NCI-H2081 treated with DMSO at 0.1 percent for 48 hours (cell line): ENCODE measurements at places on chromosomes 5 and 9.

- DNase-seq: no peak
These were observed 602.6 kb upstream of the DMAC1 start for GRCh38 chr9:8401961-8402705.

DNA sequence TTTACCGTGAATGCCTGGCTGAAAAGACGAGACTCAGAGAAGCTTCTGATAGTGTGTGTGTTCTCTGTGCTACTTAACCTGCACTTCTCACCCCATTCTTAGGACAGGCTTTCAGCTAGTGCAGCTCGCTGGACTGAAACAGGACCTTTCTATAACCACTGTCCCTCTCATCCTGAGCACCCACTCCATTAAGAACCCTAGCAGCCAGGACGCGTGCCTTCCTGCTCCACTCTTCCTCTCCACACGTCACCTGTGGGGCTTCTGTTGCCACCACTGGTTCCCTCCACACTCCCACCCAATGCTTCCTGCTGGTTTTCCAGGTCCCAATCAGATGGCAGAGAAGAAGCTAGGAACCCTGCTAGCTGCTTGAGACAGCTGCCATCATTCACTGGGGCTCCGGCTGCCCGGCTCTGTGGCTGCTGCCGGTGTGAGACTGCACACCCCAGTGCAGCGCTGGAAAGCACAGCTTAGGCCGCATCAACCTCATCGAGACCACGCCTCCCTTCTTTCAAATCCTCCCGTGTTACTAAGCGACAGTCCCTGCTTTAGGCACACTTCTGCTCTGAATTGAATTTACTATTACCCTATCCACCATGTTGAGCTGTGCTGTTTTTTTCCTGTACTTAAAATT is 44.0 kb downstream of the RNF130 start:
- no peak for DNase-seq

DNA sequence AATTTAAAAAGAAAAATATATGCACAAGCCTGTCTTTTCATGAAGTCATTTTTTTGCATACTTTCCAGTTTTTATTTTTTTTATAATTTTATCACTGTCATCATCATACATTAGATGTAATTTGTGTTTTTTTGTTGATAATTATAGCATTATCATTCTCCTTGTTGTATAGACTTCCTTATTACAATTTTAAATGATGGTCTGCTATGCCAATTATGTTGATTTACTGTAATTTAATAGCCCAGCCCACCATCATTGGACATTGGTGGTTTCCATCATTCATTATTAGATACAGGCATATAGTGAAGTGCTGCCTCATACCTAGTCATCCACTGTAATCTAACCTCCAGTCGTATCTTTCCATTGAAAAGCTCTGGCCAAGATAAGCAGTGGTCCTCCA is 3.8 kb upstream of the TJP2 start:
- no peak for DNase-seq

DNA sequence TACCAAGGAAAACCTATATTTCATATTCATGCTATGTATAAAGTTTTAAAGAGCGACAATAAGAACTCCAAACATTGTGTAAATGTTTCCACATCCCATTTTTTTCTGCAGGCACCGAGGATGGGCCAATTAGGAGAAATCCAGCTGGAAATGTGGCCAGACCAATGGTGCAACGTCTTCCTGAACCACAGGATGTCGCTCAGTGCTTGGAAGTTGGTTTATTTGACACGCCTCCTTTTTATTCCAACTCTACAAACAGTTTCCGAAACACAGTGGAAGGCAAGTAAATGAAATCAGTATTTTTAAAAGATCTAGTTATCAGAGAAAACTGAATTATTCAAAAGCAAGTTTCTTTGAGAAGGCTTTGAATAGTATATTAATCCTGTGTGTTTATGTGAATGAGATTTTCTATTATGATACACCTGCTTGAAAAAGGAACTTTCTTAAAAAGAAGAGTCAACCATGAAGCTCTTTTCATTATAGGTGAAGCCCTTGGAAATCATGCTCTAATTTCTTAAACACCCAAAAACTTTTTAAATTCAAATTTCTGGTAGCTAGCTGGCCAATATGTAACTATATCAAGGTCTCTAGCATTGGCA is 9.1 kb downstream of the TYRP1 start:
- no peak for DNase-seq

- DNase-seq: no peak
These were observed 194.4 kb upstream of the VCAN start for GRCh38 chr5:83277154-83277553.

DNA sequence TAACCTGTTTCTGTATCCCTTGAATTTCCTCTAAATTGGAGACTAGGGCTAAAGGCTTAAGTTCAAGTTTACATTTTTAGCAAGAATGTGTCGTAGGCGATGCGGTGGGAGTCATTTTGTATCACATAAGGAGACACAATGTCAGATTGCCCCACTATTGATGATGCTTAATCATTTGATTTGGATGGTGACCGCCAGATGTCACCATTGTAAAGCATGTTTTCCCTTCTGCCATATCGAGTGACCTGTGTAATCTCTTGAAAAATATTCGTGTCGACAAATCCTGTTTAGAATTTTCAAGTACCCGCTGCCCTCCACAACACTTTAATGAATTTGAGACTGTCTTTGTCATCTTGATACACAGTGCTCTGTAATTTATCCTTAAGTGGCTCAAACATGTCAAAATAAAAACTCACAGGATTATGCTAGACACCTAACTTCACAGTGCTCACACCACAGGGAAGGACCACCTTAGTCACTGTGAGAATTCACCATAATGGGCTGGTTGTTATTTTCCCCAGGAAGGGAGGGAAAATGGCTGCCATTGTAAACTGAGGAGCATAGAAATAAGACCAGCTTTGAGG is 34.5 kb upstream of the SLC46A2 start:
- peak; percentile 10 for DNase-seq

GRCh38 chr9:27473111-27473529 is 51.0 kb upstream of the IFNK start:
- no peak for DNase-seq

DNA sequence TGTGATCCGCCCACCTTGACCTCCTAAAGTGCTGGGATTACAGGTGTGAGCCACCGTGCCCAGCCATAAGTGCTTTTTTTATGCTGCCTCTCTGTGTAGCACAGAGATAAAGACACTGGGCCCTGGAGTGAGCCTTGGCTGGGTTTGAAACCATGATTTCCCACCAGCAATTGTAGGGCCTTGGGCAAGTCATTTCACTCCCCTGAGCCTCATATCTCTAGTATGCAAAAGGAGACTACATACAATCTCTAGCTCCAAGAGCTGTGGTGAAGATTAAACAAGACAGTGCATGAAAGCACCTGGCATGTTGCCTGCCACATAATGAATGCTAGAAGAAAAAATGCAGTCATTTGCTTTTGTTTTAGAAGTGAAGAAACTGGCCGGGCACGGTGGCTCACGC is 3.9 kb downstream of the FABP6 start:
- no peak for DNase-seq

- no peak for DNase-seq
These were observed 15.3 kb upstream of the KLF4 start for GRCh38 chr9:107504585-107505455.

DNA sequence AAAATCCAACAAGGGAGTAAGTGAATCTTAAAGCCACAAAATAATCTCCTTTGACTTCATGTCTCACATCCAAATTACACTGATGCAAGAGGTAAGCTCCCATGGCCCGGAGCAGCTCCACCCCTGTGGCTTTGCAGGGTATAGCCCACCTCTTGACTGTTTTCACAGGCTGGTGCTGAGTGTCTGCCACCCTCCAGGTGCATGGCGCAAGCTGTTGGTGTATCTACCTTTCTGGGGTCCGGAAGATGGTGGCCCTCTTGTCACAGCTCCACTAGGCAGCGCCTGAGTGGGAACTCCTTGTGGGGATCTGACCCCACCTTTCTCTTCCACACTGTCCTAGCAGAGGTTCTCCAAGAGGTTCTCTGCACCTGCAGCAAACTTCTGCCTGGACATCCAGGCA is 1051.1 kb upstream of the CDH6 start:
- no peak for DNase-seq

DNA sequence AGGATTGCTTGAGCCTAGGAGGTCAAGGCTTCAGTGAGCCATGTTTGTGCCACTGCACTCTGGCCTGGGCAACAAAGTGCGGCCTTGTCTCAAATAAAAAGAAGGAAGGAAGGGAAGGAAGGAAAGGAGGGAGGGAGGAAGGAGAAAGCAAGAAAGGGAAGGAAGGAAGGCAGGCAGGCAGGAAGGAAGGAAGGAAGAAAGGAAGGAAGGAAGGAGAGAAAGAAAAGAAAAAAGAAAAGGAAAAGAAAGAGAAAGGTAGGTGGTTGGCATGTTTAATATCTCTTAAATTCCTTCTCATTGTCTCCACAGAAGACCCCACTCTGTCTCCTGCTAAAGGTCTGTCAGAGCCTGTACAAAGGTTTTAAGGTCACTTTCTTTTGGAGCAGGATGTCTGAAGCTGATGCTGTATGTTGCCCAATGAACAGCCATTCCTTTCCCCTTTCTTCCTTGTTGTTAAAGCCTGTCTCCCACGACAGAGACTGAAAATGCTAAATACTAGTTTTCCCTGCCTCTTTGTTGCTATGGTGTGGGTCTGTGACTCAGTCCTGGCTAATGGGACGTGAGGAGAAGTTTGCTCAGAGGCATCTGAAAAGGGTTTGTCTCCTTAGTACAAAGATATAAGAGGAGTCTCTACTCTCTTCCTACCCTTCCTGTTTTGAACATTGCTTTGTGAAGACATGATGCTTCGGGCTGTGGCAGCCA is 213.3 kb downstream of the PCSK1 start:
- no peak for DNase-seq

- no peak for DNase-seq
These were observed 63.6 kb downstream of the SNX18 start for GRCh38 chr5:54580997-54581811.

DNA sequence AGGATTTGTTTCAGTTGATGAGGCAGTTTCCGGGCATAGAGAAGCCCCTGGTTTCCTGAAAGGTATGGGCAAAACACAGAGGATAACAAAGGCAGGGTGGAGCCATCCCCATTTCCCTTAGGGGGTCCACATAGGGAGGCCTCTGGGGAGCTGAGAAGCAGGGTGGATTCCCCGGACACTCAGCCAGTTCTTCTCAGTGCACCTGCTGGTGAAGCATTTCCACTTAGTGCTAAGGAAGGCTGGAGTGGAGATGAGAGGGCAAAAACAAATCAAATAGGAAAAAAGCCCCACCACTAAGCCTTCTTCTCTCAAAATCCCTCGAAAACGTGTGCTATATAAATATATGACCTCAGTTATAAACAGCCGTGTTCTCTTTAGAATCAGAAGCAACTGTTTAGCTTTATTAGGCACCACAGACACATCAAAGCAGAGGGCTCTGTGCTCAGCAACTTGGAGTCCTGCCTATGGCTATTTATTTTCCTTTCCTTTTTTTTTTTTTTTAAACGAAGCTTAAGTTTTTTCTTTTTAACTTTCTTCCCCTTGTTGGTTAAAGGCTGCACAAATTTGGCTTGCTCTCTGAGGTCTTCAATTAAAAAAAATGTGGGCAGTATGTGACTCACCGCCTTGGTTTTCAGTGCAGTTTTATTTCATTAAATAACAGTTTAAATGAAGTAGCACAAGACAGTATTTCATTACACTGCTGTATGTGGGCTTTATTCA is 67.7 kb downstream of the PRDM6 start:
- no peak for DNase-seq

- no peak for DNase-seq
These were observed 81.0 kb downstream of the DAB2IP start for GRCh38 chr9:121732389-121732788.

DNA sequence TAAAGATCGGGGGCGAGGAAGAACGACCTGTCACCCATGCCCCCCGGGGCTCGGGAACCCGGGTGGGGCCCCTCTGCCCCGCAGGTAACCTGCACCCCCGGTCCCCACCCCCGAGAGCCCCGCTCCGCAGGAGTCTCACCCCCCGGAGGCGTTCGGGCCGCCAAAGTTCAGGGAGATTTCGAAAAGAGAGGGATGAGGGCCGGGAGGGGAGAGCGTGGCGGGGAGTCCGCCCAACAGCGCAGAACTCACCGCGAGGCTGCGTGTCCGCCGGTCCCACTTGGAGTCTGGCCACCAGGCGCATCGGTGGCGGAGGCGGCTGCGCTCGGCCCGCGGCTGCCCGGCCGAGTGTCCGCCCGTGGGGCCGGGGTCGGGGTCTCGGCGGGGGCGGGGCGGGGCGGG is at the start of gene PHF19:
Gene PHF19, minus strand, starts transcription at position 347 of the 399 bp plus-strand sequence. CDS start 2,447 bp downstream, outside the sequence.
- DNase-seq: no peak

GRCh38 chr9:109124121-109124520 is 4.4 kb upstream of the TMEM245 start:
- DNase-seq: no peak

DNA sequence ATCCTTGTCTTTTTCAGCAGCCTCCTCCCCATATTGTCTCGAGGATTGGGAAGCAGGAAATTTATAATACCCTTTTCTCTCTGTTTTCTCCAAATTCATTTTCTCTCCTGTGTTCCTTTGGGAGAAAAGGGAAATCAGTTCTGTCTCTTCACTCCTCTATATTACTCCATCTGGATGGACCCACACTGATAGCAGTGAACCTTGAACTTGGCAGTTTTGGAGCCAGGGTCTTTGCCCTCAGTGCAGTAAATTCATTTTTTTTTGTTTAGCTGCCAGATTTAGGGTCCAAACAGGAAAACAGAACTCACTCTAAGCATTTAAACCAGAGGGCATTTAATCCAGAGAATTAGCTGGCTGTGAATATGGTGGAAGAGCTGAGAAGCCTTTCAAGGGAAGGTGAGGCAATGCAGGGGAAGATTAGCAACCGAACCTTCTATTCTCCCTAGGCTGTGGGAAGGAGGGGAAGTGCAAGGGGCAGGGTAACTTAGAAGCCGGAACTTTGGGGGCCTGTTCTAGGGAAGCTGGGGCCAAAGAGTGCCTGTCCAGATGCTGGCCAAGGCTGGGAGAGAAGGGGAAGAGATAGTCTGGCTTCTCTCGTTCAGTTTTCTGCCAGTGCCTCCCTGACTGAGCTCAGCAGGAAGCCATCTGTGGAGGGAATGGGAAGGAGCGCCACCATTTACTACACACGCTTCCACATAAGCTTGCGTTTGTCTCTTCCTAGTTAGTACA is 16.3 kb upstream of the NPR2 start:
- no peak for DNase-seq

GRCh38 chr9:31535651-31536050 is 848.8 kb upstream of the ACO1 start:
- DNase-seq: no peak

- DNase-seq: no peak
These were observed 29.7 kb downstream of the CNOT6 start for GRCh38 chr5:180523629-180524466.

DNA sequence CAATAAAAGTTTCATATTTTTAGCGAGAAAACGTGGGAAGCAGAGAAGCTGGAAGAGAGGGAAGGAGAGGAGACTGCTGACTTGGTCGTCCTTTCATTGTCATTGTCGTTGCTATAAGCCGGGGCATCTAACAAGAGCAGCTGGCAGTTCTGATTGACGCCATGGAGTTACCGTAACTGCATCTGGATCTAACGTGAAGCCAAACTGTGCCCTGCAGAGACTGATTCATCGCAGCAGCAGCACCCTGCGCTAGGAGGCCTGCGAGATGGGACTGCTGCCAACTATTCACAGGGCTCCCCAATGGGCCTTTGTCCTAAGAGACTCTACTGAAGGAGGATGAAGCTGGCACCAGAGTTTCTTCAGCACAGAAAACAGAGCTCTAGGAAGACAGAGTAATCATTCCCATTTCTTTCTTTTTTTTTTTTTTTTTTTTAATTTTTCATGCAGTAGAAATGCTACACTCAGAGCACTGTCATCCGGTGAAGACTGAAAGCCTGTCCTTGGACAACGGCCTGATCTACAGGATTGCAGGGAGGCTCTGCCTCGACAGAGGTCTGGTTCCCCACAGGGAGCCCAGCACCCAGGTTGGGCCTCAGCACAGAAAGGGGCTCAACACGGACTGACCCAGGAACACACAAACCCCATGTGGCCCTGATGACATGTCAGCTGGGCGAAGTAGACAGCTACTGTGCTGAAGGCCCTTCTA is 47.8 kb downstream of the RETREG1 start:
- peak; percentile 90 for DNase-seq
